ENCODE measurements at places on chromosomes 5 and 9.
A peak's percentile ranks its signal among the peaks of the same experiment; 100 is the strongest.

DNA sequence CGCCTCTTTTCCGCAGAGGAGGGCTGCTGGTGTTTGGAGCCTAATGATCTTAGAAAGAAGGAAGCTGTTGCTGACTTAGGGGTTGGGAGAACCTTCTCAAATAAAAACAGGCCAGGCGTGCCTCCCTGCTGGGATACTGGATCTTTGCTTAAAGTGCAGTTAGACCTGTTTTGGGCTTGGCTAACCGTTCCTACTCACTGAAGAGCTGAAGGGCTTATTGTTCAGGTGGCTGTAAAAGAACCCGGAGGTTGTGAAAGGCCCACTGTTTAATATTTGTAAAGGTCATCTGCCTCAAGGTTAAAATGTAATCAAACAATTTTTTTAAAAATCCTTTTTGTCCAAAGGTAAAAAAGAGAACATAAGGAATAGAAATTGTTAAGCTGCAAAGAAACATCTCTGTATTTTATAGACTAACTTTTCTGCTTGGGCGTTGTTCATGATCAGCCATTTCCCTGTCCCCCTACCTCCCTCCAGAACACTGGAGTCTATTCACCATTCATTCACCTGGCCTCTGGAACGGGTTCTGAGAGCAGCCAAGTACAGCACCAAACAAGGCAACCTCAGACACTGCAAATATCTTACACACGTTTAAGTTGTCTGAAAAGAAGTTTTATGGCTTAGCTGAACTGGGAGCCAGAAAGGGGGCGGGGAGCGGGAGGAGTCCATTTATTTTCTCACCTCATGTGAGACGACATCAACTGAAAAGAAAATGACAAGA lies 18.6 kb upstream of the MTMR12 start:
- peak; percentile 77 for DNase-seq

- no peak for DNase-seq
Observed at GRCh38 chr5:135138116-135138850, 104.3 kb upstream of the PITX1 start.

DNA sequence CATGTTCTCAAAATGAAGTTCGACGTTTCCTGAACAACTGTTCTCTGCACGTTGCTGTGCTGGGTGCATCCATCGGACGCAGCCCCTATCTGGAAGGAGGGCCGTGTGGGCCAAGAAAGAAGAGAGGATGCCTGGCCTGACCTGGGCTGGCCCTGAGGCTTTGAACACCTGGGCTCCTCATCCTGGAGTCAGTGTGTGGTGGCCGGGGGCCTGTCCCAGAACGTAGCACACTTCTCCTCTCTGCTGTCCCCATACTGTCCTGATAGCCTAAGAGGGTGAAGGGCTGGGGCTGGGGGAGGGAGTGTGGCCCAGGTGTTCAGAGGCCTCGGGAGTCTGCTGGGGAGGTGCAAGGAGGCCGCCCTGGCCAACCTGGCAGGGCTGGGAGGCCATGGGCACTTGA lies 21.5 kb downstream of the COL5A1 start:
- no peak for DNase-seq

DNA sequence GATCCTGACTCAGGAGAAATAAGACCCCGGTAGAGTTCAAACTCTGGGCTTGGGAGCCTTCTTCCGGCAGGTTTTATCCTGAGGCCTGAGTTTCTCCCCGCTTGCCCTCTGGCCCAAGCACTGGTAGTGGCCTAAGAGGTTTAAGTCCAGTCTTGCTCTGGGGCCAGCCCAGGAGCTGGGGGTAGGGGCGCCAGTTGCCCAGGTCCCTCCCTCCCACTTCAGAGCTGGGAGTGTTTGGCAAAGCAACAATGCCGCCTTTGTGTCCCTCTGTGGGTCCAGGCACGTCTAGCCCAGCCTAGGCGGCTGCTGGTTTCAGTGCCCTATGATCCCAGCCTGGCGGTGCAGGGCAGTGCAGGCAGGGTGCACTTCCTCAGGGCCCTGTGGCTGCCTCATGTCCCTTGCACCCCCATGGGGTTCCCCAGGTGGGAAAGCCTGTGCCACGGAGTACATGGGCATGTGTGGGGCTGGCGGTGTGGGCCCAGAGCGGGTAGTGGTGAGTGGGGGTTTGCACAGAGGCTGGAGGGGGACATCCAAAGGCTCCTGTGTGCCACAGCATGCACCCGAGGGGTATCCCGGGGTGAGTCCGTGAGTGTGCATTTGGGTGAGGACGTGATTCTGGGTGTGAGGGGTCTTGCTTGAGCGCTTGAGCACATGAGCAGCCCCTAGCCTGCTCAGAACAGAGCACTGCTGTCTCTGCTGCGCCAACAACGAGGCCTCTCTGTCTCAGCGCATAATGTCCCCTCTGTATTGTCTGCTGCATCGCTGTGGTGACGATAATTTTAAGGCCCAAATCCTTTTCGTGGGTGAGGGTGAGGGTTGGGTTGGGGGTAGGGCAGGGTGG lies 61.7 kb upstream of the PSD2 start:
- peak; percentile 81 for DNase-seq

DNA sequence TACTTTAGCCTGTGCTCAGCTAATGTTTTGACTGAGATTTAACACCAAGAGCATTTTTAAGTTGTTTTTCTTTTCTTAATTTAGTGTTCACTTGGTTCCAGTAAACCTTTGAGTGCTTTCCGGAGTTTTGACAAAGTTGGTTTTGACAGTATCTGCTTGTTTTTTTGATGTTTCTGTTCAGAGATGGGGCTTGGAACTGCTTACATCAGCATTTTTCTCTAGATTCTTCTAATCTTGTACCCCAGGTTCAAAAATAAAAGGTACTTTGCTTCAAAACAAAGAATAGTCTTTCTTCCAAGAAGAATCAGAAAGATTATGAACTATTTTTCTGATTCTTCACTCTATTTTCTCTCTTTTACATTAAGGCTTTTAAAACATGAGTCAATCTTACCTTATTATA lies 132.2 kb downstream of the DPYSL3 start:
- no peak for DNase-seq

DNA sequence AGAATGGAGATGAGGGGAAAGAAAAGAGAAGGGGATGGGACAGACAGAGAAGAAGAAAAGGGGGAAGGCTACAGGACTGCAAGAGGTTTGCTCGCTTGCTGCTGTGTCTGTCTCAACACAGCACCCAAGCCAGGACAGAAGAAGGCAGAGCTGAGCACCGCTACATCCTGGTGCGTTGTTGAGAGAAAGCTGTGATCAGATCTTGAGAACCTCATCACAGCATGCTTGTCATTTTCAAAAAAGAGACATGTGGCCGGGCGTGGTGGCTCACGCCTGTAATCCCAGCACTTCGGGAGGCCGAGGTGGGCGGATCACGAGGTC lies 110.9 kb downstream of the NXNL2 start:
- no peak for DNase-seq

DNA sequence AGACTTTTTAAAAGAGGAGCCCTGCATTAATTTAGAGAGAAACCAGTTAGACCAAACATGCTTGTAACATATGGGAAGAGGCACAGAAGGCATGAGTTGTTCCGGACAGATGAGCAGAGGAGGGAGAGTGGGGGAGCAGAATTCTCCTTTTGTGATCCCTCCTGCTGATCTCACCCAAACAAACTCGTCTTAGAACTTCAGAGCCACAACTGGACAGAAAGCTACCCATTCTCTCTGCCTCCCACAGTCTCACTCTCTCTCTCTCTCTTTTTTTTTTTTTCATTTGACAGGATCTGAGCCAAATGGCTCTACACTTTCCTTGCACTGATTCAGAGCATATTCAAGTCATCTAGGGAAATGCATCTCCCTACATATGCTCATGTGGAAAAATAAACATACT lies 196.0 kb upstream of the PAPPA start:
- DNase-seq = no peak

DNA sequence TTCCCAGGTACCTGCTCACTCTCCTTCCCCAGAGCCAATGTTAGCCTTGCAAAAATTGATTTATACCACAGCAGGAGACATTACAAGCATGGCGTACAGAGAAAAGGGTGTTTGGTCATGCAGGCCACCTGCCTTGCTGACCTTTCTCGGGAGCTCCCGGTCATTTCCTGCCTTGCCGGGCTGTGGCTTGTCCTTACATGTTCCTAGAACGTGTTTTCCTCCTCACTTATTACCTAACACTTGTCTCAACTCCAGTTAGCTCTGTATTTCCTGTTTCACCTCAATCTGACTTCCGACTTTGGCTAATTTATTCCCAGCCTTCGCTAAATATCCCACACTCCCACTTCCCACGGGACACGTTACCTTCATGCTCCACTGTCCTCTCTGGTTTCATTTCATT lies 282.5 kb downstream of the ICE1 start:
- DNase-seq = no peak

- no peak for DNase-seq
Observed at GRCh38 chr9:135971892-135972291, 10.7 kb upstream of the UBAC1 start.

- DNase-seq = no peak
Observed at GRCh38 chr9:93086447-93087224, 9.4 kb upstream of the CARD19 start.

GRCh38 chr9:98378794-98379193 lies 123.3 kb upstream of the TBC1D2 start:
- DNase-seq = no peak

DNA sequence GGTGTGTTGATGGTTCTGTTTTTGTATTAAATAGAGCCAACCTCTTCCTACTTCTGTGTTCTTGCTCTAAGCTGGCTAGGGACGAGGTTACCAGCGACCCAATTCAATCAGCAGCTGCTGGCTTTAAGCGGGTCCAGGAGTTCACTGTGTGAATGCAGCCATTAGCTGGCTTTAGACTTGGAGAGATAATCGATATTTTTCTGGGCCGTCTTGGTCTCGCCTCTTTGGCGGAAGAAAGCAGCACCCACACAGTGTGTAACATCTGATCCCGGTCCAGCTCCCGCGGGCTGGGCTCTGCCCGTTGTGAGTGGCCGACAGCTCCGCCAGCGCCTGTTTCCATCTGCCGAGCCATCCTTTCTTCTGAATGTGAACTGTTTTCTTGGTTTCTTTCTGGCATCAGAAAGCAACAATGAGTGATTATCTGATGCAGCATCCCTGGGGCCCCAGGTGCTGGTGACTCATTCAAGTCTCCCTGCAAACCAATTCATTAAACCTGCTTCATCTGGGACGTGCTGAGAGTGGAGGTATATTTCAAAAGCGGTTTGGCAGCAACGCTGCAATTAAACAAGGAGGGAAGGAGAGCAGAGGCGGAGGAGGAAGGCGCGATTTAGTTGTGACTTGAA lies 90.8 kb upstream of the IRX4 start:
- no peak for DNase-seq

DNA sequence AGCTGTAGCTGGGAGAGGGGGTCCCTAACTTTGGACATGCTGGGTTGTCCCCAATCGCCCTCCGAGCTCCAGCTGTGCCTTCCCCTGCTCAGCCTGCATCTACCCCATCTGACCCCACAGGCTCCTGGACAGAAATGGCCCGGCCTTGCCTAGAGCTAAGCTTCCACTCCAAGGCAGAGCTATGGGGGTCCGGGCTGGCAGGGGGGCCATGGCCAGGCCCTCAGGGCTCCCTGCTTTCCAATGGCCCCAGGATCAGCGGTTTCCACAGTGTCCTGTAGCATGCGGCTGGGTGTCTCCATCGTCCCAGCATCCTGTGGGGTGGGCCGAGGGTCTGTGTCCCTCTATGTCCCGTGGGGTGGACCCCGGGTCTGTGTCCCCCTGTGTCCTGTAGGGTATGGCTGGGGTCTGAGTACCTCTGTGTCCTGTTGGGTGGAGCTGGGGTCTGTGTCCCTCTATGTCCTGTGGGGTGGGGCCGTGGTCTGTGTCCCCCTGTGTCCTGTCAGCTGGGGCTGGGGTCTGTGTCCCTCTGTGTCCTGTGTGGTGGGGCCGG lies 130.6 kb downstream of the RXRA start:
- no peak for DNase-seq

- no peak for DNase-seq
Observed at GRCh38 chr9:135515083-135515951, 5.9 kb upstream of the LCN1 start.

GRCh38 chr9:95411054-95411892 lies 93.8 kb upstream of the FANCC start:
- no peak for DNase-seq

- no peak for DNase-seq
Observed at GRCh38 chr9:27532046-27532445, 2.4 kb upstream of the MOB3B start.

DNA sequence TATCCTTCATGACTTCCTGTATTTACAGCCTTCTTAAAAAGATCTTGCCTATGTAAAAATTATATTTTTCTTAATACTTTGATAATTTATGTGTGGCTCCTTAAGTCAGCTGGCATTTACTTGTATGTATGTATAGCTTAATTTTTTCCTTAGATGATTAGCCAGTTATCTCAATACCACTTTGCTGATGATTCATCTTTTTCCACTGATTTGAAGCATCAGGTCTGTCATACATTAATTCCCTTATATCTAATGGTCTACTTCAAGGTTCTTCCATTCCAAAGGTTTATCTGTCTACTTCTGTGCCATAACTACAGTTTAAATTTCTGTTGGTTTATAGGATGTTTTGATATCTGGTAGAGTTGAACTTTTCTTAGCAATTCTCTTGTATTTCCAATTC lies 44.9 kb upstream of the MTMR12 start:
- no peak for DNase-seq

- no peak for DNase-seq
Observed at GRCh38 chr9:134929193-134930158, 11.8 kb upstream of the FCN1 start.

DNA sequence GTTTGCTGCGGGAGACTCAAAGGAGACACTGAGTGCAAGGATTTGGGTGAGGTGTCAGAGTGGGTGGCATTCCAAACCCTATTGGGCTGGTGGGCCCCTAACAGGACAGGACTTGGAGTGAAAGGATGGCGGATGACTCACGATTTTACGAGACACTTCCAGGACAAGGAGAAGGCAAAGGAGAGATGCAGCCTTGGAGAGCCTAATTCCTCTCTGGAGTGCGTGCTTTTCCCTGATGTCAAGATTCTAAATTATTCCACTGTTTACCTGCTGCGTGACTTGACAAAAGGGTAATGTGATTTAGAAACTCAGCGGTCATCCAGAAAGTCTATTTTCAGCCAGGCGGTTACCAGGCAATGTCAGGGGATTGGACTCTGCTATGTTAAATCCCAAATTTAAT lies 41.6 kb upstream of the CD180 start:
- no peak for DNase-seq

- DNase-seq = no peak
Observed at GRCh38 chr5:150140830-150141229, 14.8 kb downstream of the PDGFRB start.

DNA sequence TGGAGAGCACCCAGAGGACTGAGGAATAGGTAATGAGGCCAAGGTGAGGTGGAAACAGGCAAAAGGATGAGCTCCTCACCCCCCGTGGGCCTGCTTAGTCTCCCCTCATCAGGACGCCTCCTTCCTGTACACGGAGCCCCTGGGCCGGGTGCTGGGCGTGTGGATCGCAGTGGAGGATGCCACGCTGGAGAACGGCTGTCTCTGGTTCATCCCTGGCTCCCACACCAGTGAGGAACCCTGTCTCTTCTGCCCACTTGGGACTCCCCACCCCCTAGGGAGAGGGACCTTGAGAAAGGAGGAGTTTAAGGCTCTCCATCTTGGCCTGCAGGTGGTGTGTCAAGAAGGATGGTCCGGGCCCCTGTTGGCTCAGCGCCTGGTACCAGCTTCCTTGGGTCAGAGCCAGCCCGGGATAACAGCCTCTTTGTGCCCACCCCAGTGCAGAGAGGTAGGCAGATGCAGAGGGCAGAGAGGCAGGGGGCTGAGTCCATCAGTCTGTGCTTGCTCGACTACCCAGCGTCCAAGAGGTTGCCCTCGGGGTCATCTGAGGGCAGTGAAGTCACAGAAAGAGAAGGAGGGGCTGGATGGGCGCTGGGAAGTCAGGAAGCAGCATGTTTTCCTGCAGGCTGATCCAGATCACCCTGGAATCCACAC lies 7.0 kb downstream of the DOLK start:
- DNase-seq = no peak

- no peak for DNase-seq
Observed at GRCh38 chr9:135302329-135303279, 177.0 kb upstream of the PPP1R26 start.
